ENCODE measurements at places on chromosomes 3 and 15.

DNA sequence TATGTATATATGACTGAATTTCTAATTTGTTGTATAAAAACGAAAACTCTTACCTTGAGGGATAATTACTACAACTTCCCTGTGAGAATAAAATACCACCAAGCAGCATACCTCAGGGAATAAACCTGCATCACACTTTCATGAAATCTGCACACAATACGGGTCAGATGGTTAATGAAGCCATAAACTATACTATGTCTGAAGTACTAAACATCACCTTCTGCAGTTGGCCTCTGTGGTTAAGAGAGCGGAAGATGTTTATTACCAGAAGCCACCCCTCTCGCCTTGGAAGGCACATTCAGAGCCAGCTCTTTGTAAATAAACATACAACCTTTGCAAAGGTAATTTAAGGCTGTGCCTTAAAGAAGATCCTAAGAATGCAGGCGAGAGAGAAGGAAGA lies 462.1 kb upstream of the NR2F2 start:
- DNase-seq = no peak

DNA sequence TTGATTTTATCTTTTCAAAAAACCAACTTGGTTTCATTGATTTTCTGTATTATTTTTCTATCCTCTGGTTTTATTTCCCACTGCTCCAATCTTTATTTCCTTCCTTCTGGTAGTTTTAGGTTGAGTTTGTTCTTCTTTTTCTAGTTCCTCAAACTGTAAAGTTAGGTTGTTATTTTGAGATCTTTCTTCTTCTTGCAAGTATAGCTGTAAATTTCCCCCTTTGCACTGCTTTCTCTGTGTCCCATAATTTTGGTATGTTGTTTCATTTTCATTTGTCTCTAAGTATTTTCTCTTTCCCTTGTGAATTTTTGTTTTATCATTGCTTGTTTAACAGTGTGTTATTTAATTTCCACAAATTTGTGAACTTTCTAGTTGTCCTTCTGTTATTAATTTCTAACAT lies 120.0 kb downstream of the PLD1 start:
- no peak for DNase-seq

GRCh38 chr15:75835990-75836958 lies 7.0 kb upstream of the UBE2Q2 start:
- DNase-seq = no peak

- no peak for DNase-seq
These were observed 292.0 kb upstream of the C2CD4B start for GRCh38 chr15:62457100-62457499.

DNA sequence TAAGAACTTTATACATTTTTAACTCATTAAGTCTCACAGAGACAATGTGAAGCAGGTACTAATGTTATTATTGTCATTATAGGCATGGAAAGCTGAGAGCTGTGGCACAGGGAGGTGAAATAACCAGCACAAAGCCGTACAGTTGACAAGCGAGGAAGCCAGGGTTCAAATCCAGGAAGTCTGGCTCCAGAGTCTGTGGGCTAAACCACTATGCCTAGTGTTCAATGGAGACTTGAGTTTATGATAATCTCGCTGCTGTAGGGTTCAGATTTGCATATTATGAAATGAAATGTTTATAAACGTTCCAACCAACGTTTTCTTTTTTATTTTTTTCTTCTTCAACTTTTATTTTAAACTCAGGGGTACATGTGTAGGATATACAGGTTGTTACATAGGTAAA lies 60.0 kb downstream of the CHST2 start:
- DNase-seq = no peak

- DNase-seq = no peak
These were observed 39.9 kb upstream of the TNFAIP8L3 start for GRCh38 chr15:51134416-51135199.

DNA sequence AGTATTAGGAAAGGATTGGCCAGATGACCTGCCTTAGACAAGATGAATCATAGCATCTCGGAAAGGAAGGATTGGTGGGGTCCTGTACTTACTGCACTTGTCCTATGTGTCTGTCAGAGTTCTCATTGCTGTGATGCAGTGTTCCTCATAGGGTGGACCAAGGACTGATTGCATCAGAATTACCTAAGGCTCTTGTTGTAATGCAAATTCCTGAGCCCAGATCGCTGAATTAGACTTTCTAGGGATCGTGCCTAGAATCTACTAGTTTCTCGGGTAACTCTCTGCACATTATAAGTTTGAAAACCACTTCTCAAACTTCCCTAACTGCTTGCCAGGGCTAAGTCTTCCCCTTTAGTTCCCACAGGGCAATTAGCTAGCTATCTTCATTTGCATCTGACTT lies 74.9 kb upstream of the SKOR1 start:
- no peak for DNase-seq

DNA sequence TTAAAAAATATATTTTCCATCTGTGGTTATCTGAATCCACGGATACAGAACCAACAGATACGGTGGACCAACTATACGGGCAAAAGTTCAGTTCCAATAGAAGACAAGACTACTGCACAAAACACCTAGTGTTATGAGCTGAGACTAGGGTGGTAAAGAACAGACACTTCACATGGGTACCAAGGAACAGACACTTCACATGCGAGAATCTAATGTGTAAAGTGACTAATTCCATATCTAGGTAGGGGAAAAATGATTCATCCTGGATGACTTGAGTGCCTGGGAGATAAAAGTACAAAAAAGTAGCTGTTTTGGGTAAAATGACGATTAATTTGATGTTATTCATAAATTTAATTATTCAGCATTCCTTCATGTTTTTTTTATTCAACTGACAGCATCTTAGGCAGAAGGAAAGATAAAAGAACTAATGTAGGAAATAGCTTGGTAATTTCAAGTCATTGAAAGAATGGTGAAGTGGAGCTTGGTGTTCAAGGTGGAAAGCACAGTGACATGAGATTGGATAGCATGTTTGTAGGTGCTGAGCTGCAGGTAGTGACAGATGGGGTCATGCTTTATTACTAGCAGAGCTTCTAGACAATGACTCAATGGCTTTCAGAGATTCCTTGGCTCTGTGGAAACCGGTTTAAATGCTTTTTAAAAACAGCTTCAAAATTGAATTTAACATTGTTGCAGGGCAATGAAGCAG lies 5.2 kb downstream of the CD200 start:
- no peak for DNase-seq

- DNase-seq = no peak
These were observed 19.8 kb downstream of the WDR72 start for GRCh38 chr15:53739651-53740050.

- no peak for DNase-seq
These were observed 130.6 kb upstream of the FHIT start for GRCh38 chr3:61381745-61382392.

- no peak for DNase-seq
These were observed 76.5 kb downstream of the KLF13 start for GRCh38 chr15:31403096-31403495.

- no peak for DNase-seq
These were observed 69.1 kb downstream of the PROS1 start for GRCh38 chr3:93904568-93904967.

DNA sequence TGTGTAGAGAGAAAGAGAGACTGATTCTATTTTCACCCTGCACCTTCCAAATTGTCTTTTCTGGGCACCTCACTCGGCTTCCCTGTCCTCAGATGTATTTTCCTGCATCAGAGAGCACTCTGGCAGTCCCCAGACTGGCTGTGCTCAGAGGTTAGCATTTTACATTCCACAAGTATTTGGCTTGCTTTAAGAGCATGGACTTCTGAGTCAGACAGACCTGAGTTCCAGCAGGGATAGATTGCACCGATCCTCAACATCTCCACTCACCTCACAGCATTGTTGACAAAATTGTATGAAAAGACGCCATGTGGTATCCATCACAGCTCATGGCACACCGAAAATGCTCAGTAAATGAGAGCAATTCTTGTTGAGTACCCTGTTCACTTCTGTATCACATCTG lies 45.6 kb downstream of the SST start:
- no peak for DNase-seq

DNA sequence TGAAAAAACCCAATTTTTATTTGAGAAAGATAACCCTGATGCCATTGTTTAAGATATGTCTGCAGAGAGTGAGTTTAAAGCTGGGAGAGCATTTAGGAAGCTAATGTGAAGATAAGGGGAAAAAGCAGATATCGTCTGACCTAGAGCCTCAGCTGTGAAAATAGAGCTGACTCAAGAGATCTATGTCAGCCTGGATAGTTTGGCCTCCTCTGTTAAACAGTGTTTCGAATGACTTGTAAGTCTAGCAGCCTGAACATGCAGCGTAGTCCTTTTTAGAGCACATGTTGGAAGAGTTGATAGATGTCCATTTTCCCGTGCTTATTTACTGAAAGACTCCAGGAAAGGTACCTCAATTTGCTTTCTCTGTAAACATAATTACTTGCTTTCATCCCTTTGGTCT lies 48.1 kb downstream of the ALCAM start:
- DNase-seq = no peak

DNA sequence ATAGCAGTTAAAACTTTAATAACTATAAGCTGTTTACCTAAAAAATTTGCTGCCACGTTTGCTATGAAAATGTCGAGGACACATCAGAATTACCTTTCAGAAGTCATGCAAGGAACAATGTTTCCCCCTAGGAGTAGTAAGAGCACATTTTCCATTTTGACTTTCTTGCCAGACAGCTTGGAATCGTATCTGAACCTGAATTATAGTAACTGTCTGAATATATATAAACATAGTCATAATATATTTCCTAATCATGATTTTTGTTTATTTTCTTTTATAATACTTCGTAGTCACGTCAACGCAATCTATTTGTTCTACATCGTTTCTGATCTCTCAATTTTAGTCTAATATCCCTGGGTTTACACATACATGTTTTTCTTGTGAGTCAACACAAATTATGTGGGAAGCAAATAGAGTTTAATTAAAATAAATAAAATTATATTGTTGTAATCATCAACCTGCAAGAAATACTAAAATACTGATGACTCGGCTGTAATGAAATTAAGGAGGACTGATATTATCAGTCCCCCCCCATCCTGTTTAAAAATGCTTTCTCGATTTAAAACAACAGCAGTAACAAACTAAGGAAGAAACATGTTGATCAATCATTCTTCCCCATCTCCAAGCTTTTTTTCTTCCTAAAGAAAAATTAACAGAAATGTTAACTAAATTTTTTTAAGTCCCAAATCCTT lies 78.4 kb downstream of the MME start:
- DNase-seq = no peak

DNA sequence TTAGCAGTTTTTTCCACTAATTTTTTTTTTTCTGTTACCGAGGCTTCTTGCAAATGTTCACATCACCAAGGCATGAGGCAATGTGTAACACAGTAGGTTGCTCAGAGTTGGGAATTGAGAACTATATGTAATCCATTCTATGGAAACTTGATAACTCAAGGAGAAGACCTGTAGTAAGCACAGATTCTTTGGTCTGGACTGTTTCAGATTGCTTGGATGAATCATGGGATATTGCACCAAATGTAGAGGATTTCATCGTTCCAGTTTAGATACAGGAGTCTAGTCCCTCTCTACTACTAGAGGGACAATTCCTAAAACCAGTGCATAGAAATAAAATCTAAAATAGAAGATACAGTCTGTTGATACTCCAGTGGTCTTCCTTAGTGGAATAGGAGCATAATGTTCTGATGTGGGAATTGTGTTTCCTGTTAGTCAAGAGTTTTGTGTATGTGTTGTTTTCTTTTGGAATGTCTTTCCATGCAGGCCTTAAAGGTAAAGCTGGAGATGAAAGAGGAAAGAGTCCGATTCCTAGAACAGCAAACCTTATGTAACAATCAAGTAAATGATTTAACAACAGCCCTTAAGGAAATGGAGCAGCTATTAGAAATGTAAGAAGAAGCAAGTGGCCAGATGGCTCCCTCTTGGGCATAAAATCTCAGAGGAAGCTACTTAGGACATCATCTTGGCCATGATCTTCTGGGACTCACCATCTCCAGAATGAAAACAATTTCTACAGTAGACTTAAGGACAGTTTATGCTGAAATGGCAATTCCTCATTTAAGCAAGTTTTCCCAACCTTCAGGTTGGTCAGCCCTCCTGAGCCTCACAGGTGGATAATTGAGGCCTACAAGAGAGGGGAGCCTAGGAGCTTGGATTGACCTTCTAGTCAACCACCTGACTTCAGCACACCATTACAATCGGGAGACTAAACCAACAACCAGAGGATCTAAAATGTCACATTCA lies 10.7 kb downstream of the KNSTRN start:
- no peak for DNase-seq

- DNase-seq = no peak
These were observed 26.9 kb downstream of the PIERCE2 start for GRCh38 chr15:55434989-55435825.

DNA sequence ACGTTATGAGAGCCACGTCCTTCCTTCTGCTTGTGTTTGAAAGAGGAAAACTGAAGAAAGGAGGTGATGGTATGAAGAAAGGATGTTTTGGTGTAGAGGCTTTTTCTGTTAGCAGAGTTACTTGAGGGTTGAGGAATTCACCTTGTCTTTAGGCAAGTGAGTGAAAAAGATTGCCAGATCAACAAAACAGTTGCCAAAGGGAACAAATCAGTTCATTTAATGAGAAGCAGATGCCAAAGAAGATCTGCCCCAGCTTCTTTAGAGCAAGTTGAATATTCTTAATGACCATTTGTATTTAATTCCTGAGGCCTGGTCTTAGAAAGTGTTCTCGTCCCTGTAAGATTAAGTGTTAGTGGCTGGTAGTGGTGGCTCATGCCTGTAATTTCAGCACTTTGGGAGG lies 2.6 kb downstream of the CHCHD6 start:
- no peak for DNase-seq

- DNase-seq = no peak
These were observed 230.4 kb downstream of the ADAMTS17 start for GRCh38 chr15:100111125-100112060.

DNA sequence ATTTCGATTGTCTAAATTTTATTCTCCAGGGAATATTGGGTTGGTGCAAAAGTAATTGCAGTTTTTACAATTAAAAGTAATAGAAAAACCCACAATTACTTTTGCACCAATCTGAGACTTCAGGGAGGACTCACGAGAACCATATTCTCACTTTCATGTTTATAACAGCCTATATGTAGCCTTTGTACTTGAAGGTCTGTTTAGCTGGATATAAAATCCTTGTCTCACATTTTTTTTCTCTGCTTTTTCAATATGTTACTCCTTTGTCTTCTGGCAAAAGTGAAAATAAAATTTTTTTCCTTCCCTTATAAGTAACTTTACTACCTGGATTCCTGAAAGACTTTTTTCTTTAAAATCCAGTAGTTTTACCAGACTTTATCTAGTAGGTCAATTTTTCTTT lies 9.2 kb downstream of the SIDT1 start:
- no peak for DNase-seq

GRCh38 chr3:147369231-147369630 lies 37.1 kb downstream of the ZIC4 start:
- DNase-seq = no peak

GRCh38 chr3:189122526-189123205 lies 49.1 kb upstream of the TPRG1 start:
- DNase-seq = no peak
